ENCODE measurements at places on chromosomes 2 and 18. TPM values are rescaled to one million over a fixed set of nuclear protein-coding genes. Genes with fewer than 3 reads are reported as not detected.

DNA sequence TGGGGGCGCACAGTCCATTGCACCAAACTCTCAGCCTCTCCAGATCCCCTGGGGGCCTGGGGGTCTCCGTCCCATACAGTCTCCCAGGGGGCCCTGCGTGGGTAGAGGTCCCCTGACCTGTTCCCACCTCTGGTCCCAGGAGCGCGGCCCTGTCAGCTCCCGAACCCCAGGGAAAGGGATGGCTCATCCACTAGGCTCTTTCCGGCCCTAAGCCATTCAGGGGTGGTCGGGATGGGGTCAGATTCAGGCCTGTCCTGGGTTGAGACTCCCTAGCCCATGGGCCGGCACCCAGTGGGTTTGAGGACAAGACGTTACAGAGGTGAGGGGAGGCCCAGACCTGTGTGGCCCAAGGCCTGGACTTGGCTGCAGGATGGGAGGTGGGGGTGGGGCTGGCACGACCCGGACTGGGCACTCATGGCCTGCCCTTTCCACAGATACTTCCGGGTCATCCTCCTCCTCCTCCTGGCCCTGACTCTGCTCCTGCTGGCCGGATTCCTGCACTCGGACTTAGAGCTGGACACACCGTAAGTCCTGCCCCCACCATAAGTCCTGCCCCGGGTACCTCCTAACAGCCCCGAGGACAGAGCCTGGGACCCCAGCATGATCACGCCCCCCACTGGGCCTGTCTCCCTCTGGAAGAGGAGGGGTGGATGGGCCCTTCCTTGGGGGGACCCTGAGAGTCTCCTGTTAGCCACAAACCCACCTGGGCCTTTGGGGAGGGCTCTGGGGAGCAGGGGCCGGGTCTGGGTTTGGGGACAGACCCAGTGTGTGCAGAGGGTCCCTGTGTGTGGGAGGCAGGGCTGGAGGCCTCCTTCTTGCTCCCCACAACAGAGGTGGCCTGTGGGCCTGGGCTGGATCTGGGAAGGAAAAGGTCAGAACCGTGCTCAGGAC lies 10.1 kb upstream of the NEU4 start:
- DNase-seq, result peak; percentile 46

- DNase-seq, result no peak
These were observed 323.7 kb downstream of the LPIN1 start for GRCh38 chr2:12070153-12070552.

Gene G6PC2
- not detected for total RNA-seq

- no peak for DNase-seq
These were observed 395.1 kb upstream of the CDH19 start for GRCh38 chr18:66999003-66999402.

DNA sequence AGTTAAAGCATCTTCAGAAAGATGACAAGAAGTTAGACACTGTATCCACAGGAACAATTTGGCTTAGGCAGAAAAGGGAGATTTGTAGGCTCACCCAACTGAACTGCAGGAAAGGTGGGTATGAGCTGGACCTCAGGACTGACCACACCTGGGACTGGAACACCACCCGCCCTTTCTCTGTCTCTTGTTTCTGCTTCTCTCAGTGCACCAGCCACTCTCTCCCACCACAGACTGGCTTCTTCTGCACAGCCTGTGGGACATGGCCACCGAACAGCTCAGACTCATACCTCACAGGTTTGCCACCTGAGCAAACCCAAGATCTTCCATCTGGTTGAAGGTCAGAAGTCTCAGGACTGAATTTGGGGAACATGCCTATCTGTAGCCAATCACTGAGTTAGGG lies 14.2 kb upstream of the MALT1 start:
- DNase-seq, result no peak

DNA sequence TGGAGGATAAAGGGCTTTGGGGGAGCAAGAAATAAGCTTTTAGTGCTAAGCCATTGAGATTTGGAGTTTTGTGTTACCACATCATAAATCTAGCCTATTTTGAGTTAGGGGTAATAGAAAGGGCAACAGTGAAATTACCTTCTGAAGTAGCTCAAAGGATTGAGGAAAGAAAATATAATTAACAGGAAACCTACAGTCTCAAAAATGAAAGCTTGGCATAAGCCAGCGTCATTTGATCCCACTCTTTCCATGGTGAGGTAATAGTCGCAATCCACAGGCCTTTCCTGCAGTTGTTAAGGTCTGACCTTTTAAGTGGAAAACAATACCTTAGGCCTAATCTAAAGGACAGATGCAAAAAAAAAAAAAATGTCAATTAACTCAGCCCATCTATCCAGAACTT lies 182.7 kb downstream of the UXS1 start:
- no peak for DNase-seq

Gene SKA1
- total RNA-seq, result 0.78 TPM

DNA sequence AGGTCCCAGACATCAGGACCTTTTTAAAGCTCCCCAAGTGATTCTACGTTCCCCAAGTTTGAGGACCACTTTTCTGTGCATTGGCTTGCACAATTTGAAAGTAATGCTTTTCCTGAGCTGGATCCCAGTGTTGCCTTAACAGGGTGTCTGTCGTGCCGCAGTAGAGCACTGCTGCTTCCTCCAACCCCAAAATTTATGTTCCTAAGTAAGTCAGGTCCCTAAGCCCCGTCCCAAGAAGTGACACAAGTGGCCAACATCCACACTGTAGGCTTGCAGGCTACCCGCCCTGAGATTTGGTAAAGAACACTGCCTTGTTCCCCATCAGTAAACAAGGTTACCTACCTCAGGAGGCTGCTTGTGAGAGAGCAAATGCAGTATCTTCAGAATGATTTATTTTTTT lies 2.0 kb downstream of the SFT2D3 start:
- DNase-seq, result no peak

DNA sequence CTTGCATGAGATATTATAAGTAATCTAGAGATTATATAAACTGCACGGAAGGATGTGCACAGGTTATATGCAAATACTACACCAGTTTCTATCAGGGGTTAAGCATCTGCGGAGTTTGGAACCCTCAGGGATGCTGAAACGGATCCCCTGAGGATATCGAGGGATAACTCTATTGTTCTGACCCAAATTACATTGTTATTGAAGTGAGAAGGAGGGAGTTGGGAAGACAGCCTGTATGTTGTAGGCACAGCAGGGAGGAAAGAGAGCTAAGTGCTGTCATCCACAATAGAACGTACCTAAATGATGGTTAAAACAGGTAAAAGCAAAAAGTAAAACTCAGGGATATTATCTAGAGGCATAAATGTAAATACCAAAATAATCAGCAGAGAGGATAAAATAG lies 44.6 kb upstream of the SMAD2 start:
- DNase-seq, result no peak

Gene BOK
- total RNA-seq, result 25.7 TPM

DNA sequence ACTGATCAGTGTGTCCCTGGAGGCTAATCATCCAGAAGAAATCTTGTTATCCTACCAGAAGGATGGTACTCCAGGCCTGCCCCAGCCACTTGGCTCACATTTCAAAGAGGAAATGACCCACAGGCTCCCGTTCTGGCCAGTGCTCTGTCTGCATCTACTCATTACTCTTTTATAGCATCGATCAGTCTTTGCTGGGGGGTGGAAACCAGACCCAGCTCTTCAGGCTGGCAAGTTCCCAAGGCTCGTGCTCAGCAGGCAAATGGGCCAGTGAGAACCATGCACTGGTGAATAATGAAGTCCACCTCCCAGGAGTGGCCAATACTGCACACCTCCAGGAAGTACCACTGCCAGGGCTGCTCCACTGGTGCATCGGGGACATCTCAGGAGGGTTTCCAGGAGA lies 38.8 kb downstream of the DNER start:
- DNase-seq, result no peak

DNA sequence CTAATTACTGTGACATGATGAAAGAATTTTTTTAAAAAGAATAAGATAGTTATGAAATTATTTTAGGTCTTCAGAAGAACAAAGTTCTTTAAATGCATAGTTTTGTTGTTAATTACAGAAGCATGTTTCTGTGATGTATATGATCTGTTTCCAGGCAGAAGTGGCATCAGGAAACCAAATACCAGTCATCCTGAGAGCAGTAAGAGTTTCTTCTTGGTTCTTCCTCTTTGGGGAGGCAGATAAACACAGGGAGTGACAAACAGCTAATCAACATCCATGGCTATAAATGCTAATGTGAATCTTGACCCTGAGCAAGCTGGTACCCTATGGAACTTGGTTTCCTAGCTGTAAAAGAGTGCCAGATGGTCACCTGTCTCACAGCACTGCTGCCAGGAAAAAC lies 29.2 kb downstream of the WIPF1 start:
- no peak for DNase-seq

Gene EVA1A
- 0.47 TPM for total RNA-seq

GRCh38 chr18:34399892-34400291 lies 175.2 kb upstream of the NOL4 start:
- no peak for DNase-seq

DNA sequence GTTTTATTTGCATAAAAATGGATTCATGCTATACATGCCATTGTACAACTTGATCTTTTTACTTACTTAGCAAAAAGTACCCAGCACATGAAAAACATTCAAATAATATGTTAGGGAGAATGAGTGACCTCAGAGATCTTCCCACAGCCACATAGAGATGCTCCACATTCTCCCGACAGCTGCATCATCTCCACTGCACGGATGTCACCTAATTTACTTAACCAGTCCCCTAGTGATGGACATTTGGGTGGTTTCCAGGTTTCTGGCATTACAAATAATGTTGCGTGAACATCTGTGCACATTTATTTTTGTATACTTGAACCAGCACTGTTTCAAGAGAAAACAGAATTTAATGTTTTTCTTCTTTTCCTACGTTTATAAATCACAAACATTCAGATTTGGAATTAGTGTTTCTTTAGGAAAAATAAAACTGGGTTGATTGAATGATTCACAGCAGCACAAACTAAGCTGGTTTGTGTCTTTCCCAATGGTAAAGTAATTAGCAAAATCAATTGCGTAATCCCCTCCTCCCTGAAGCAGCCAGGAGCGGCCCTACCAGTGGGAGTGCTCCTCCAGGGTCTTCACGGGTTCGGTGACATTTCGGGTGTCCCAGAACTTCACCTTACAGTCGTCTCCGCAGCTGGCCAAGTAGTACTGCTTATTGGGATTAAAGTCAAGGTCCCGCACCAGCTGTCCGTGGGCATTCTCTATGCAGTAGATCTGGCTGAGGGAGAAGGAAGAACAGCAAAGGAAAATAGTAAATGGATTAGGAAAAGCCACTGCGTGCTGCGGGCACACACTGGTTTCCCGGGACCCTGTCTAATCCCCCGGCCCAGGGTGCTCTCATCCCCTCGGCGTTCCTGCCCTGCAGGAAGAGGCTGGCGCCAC lies 183.9 kb downstream of the EIPR1 start:
- no peak for DNase-seq

Gene GALR1
- 0.04 TPM for total RNA-seq

GRCh38 chr2:65232636-65233035 lies 5.0 kb downstream of the ACTR2 start:
- DNase-seq, result no peak

DNA sequence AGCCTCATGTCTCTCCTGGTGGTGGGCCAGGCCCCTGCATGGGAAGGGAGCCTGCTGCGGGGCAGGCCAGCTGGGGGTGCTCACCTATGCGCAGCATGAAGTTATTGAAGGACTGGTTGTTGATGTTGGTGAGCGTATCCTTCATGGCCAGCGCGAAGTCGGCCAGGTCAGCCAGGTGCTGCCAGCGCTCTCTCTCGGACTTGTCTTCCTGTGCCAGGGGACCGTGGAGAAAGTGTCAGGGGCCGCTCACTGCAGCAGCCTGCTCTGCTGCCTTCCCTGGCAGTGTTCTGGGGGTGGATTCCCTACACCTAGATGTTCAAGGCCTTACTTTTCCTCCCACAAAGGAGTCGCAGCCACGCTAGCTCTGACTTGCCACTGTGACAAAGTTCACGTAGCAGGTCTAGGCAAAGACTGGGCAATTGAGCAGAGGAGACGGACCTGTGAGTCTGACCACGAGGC lies 28.2 kb downstream of the CENPO start:
- peak; percentile 42 for DNase-seq

GRCh38 chr2:134029418-134029817 lies 224.5 kb upstream of the MGAT5 start:
- DNase-seq, result no peak

Gene GAL3ST2
- total RNA-seq, result 1.1 TPM

Gene SPAG16
- total RNA-seq, result 18.3 TPM

DNA sequence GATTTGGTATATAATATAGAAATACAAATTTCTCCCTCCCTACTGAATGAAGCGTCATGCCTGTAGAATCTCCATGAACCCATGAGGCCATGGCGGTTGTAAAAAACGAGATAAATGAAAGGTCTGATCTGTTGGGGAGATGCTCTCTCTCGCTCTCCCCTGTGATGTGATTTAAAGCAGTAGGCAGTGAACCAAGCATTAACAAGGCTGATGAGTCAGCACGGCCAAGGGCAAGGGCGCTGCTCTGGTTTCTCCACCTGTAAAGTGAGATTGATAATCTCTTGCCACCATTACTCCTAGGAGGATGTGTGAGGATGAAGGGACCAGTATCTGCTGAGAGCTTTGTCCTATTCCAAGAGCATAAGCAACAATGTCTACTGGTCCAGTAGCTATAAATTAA lies 553.3 kb downstream of the CMPK2 start:
- no peak for DNase-seq

Gene EIF2B4
- 36.3 TPM for total RNA-seq

Gene RUFY4
- 0.12 TPM for total RNA-seq

DNA sequence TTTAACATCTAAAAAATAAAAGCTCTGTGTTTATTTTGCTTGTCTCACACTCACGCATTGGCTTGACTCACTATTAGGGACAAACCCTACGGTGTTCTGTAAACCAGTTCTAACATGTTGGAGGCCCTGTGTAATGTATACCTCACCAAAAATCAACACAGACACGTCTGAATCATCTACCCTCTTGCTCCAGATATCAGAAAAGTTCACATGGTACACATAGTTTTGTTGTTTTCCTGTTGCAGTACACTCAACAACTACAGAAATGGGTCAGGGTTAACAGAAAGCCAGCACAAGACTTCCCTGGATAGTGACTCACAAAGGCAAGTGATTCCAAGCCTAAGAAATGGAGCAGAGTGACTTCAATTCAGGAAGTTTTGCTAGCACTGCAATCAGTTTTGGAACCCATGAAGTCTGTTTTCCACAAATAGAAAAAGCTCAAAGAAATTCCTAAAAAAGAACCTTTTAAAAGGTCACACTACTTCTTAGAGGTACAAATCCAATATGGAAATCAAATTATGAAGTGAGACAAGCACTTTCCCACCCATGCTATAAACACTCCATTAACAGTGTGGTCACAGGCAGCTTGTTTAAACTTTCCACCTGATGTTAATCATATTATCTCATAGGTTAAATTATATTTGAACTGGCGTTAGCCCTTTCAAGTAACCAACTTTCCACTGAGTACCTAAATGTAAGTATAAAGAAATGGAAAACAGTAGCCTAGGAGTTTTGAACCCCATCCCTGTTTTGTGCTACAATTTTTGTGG lies 87.4 kb downstream of the GAREM1 start:
- DNase-seq, result no peak

Gene TUBA4B
- not detected for total RNA-seq

Gene LHCGR
- total RNA-seq, result not detected

Gene CHCHD5
- 27.4 TPM for total RNA-seq

Gene SPATS2L
- 103 TPM for total RNA-seq
